Stimulated activated CD4-positive, alpha-beta T cell treated with anti-CD3 and anti-CD28 coated beads, Interleukin-1b, Interleukin-23, amount 100 ng/mL, for 24 hours (primary cell): ENCODE measurements at places on chromosomes 11 and 22.

DNA sequence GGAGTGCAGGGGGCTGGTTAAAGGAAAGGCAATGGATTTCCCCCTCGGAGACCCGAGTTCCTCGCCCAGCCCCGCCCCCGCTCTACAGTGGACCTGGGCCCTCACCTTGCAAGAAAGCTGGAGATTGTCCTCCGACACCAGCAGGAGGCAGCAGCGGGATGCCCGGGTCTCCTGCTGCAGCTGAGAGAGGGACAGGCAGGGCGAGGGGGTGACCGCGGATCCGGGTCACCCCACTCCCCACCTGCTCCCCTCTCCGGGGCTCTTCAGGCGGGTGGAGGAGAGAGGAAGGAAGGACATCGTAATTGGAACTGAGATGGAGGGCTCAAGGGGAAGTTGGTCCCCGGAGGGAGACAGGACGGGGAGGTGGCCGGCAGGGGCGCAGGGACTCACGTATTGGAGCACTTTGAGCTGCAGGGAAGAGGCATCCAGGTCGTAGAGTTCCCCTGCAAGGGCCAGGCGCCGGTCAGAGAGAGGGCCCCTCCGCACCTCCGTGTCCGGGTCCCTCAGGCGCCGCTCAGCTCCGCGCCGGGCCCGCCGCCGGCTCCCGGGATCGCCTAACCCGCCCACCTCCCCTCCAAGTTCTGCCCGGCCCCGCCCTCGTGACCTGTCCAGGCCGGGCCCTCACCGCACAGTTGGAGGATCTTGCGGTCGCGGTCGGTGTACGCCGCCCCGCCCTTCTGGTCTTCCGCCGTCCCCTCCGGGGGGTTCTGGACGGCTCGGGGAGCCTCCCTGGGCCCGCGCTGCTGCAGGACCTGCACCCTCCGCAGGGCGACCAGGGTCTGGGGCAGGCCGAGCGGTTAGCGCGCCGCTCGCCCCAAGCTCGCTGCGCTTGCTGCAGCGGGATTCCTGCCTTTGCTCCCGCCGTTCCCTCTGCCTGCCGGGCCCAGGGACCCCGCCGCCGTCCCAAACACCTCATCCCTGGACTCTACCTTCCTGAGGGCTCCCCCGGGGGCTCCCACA, 84.1 kb downstream of the PDE2A start:
- DNase-seq = no peak

- no peak for DNase-seq
Observed at GRCh38 chr11:86623041-86623621, 49.3 kb downstream of the ME3 start.

DNA sequence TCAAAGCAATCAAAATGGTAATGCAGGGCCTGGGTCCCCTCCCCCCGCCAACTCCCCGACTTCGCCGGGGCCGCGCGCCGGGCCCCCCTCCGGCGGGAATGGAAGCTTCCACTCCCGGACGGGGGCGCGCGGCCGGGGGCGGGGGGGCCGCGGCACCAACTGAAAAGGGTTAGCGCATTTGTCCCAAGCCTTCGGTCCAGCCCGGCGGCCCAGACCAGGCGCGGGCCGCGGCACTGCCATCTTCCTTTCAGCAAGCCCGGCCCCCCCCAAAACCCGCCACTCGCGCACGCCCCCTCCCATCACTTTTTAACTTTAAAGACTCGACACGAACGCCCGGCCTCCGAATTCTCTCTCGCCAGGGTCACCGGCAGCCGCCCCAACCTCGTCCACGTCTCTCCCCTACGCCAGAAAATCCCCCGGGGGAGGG, 2.8 kb downstream of the PHF21B start:
- no peak for DNase-seq

- peak; percentile 23 for DNase-seq
Observed at GRCh38 chr11:65719871-65720210, 757 bp downstream of the RNASEH2C start.

- peak; percentile 59 for DNase-seq
Observed at GRCh38 chr11:102268083-102268984, 49.0 kb upstream of the BIRC3 start.

- DNase-seq = no peak
Observed at GRCh38 chr11:79152511-79152910, 288.3 kb downstream of the TENM4 start.

DNA sequence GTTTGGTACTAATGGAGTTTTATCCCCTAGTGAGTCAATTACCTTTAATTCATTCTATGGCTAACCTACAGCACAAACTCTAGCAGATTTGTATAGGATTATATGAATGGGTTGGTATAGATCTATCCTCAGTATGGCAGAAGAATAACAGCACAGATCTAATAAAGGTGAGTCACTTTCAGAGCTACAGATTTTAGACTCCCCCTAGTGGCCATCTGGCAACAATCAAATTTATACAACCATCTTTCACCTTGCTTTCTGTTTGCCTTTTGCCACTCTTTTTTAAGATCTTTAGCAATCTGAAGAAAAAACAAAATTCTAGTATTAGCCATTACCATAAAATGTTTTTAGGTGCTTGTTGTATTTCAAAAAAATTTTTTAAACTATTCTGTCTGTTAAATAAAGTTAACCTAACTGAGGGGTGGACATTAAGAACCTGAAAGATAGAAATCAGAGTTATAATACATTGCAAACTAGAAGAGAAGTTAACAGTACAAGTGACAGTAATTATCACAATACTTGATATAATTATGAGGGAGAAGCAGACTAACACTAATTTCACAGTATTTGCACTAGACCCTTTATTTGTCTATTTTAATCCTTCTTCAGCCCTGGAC, 25.8 kb downstream of the DDIAS start:
- no peak for DNase-seq

- no peak for DNase-seq
Observed at GRCh38 chr11:44191322-44192016, 96.0 kb downstream of the EXT2 start.

DNA sequence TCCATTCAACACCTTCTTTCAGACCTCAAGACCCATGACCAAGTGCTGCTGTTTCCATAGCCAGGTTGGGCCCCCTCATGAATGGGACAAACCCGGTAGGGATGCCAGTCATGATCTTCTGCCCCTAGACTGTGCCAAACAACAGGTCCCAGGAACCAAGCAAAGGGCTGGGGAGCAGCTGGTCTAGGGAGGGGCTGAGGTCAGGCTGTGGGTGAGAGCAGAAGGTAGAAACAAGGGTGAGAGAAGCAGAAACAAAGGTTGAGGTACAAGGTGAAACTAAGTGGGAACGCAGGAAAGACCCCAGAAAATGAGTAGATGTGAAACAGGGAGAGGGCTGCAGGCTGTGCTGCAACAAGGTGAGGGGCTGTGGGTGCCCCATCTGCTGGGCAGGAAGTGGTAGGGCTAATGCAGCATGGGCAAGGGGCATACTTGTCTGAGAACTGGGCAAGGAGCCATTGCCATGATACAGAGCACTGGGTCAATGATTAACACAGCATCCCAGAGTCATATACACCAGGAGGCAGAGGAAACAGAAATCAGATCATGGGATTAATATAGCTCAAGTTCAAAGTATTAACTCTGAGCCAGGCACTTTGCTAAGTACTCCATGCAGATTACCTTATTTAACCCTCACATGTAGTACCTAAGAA, 45.9 kb downstream of the SLC1A2 start:
- no peak for DNase-seq

DNA sequence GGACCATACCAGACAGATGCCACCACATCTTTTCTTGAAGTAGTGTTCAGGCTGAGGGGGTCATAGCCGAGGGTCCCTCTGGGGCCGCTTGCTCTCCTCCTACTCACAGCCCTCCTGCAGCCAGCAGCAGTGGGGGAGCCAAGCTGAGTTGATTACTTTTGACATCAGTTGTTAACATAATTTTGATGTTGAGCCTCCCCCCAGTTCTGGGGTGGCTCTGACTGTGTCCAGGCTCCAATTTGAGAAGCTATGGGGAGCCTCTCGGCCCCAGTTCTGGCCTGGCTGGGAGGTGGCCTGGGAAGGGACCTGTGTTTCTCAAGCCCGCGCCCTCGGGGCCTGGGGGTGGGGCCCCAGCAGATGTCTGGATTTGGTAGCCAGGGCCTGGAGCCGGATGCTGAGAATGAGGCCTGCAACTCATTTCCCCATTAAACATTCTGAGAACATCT, 47.9 kb downstream of the KCNQ1OT1 start:
- no peak for DNase-seq
